ENCODE measurements at places on chromosomes 6 and 20.

GRCh38 chr20:7375905-7376304, 564.4 kb downstream of the HAO1 start:
- no peak for ATAC-seq

GRCh38 chr6:147000545-147001488, 203.4 kb upstream of the STXBP5 start:
- ATAC-seq, result no peak

GRCh38 chr6:100517106-100517505, 52.4 kb upstream of the SIM1 start:
- ATAC-seq, result no peak

- no peak for ATAC-seq
These were observed 57.6 kb downstream of the ADGRG6 start for GRCh38 chr6:142359271-142359960.

- ATAC-seq, result no peak
These were observed 51.1 kb upstream of the PREP start for GRCh38 chr6:105453968-105454367.

- no peak for ATAC-seq
These were observed 189.0 kb upstream of the PRDM1 start for GRCh38 chr6:105897131-105897530.

DNA sequence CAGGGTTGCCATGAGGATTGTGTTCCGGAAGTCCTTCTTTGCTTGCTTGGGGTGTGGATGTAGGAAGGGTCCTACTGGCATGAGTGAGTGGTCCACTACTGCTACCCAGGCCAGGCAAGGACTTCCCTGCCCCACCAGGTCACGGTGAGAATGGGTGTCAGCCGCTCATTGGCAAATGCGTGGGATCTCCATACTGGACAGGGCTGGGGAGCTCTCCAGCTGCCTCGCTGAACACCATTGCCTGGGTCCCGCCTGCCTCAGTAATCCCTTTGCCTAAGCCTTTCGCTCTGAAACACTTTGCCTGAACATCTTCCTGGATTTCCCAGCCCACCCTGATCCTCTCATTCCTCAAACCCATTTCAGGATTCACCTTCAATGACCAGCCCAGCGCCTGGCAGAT, 59.5 kb downstream of the CTCFL start:
- ATAC-seq, result no peak

DNA sequence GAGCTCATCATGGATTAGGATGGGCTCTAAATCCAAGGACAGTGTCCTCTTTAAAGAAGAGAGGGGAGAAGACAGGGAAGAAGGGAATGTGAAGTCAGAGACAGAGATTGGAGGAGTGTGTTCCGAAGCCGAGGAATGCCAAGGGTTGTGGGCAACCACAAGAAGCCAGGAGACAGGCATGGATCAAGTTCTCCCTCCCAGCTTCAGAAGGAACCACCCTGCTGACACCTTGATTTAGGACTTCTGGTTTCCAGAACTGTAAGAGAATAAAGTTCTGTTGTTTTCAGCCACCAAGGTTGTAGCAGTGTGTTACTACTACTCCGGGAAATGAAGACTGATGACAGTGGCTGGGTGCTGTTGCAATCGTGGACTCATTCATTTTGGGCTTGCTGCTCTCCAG, 120.1 kb downstream of the RPS12 start:
- no peak for ATAC-seq

GRCh38 chr20:36572701-36573102, 695 bp upstream of the TGIF2 start:
- peak; percentile 89 for ATAC-seq

- ATAC-seq, result no peak
These were observed 482.9 kb upstream of the EYS start for GRCh38 chr6:66189915-66190314.

DNA sequence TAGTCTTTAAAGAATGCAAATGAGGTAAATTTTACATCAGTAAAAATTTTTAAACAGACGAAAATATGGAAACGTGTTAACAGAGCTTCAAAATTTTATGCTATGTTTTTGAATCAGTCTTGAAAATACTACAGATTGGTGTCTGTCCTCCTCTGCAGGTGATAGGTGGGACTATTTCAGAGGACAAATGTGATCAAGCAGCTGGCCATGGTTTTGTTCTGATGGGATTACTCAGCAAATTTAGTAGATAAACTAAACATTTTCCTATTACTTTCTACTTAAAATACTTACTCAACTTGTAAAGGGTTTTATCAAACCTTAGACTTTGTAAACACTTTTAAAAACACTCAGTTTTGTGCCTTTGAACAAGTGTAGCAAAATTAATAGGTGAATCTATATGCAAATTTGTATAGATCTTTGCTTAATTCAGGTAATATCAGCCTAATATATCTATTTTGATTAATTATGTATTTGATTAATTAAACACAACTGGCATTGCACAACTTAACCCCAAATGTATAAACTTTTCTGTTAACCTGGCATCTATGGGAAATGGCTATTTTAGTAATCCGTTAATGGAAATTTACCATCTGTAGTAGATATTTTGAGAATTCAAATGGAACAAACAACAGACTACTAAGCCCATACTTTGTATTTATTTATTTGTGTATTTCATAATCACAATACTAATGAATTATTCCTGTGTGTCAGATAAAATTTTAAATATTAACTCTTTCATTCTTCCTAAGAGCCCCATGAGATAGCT, 22.5 kb downstream of the ADGRB3 start:
- ATAC-seq, result no peak

- ATAC-seq, result peak; percentile 18
These were observed at the start of gene MOXD1 for GRCh38 chr6:132400883-132401617. Gene MOXD1 (minus strand): TSS chr6:132401475. CDS start chr6:132401426, 49 bp downstream.

DNA sequence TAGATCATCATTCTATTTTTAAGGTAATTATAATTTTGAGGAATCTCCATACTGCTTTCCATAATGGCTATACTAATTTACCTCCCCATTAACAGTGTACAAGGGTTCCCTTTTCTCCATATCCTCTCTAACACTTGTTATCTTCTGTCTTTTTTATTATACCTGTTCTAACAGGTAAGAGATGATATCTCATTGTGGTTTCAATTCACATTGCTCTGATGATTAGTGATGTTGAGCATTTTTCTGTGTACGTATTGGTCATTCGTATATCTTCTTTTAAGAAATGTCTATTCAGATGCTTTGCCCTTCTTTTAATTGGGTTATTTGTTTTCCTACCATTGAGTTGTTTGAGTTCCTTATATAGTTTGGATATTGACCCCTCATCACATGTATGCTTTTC, 81.6 kb upstream of the SCAF8 start:
- ATAC-seq, result no peak

GRCh38 chr6:14425805-14426204, 308.2 kb downstream of the CD83 start:
- no peak for ATAC-seq

DNA sequence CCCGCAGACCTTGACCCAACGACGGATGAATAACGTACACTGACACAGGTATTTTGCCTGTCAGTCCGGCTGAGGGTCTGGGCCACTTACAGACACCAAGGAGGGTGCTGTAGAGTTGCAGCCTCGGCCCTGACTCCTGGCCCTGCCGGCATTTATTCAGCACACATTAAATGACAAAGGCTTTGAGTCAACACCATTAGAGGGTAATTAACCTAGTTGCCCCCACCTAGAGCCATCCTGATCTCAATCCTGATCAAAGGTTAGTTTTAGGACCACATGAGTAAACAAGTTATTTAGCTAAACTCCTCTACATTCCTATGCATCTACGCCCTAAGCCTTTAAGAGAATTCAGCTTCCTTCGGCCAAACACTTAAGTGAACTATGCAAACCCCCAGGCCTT, 11.9 kb upstream of the PM20D2 start:
- ATAC-seq, result no peak

GRCh38 chr6:97563529-97563928, 280.5 kb upstream of the MMS22L start:
- ATAC-seq, result no peak

- no peak for ATAC-seq
These were observed 4.9 kb downstream of the OLIG3 start for GRCh38 chr6:137489046-137490005.

GRCh38 chr6:41278699-41279405, 7.6 kb downstream of the TREM1 start:
- ATAC-seq, result peak; percentile 78

GRCh38 chr6:163416557-163417253, 2.2 kb downstream of the QKI start:
- no peak for ATAC-seq

- ATAC-seq, result no peak
These were observed 237.2 kb downstream of the TFAP2A start for GRCh38 chr6:10177704-10178103.

GRCh38 chr20:40980106-40980827, 48.4 kb upstream of the TOP1 start:
- peak; percentile 49 for ATAC-seq

GRCh38 chr6:100726666-100727065, 154.5 kb downstream of the ASCC3 start:
- ATAC-seq, result no peak

DNA sequence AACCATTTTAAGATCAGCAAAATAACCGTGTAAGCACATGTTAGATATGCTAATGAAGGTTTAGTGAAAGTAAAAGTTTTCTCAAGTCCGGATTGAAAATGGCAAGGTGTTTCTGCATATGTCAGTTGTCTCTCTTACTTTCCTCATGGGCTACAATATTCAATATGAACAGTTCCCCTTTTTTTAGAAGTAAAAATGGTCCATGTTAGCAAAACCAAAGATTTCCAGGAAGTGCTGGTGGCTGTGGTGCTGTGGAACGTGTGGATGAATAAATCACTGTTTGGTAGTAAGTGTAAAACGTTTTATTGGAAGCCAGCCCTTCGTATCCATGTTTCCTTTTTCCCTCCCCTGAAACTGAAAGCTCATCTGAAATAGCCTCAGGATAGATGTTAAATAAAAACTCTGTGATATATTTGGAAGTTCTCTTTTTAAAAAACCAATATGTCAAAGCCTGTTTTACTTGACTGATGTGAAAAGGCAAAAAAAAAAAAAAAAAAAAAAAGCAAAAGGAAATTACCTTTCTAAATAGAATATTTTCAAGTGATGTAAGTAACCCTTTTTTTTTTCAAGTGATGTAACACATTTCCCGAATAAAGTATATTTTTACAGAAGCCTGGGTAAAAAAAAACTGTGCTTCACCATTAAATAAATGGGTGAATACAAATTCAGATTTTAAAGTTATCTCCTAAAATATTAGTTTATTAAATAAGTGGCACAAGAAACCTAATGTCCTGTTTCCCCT, 41.9 kb downstream of the PLEKHG1 start:
- peak; percentile 30 for ATAC-seq

- ATAC-seq, result no peak
These were observed 81.2 kb upstream of the MAN1A1 start for GRCh38 chr6:119430805-119431204.

DNA sequence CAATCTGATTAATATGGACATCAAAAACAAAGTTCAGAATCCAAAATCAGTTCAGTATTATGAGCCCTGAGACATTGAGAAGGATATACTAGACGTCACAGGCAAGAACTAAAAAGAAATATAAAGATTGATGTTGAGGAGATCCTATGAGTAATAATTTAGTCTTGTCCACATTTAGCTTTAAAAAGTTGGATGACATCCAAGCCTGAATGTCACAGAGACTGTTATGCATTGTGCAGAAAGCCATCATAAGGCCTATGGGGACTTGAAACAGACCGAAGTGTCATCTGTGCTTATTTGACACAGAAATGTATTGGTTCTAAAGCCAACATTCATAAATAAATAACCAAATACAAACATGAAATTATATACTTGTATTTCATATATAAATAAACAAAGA, 581.8 kb upstream of the MMS22L start:
- no peak for ATAC-seq

GRCh38 chr20:62655282-62656196, 13.2 kb downstream of the SLCO4A1 start:
- ATAC-seq, result no peak

GRCh38 chr20:32958574-32958973, 45.7 kb downstream of the SUN5 start:
- no peak for ATAC-seq

- ATAC-seq, result no peak
These were observed 399.9 kb downstream of the TAF4 start for GRCh38 chr20:61665528-61666470.

DNA sequence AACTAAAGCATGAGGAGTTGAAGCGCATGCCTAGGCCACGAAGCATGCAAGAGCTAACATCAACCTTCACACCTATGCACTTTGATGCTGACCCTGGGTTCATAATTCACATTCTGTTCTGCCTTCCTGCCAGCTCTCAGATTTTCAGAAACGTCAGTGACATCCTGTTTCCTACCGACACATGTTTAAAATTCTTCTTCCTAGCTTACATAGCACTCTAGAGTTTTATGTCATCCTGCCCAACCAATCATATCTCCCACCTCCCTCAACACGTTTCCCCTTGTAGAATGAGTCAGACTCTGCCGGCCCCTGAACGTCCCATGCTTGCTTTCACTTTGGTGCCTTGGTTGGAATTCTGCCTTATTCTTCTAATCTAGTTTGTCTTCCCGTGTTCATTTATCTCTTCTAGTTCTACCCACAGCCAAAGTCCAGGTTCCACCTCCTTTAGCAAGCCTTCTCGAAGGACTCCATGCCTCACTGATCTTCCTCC, 97.2 kb upstream of the MAP7 start:
- ATAC-seq, result peak; percentile 94

GRCh38 chr20:35619196-35620095, 3.8 kb downstream of the SPAG4 start:
- peak; percentile 49 for ATAC-seq

- ATAC-seq, result peak; percentile 96
These were observed 121.0 kb downstream of the BCAS1 start for GRCh38 chr20:53949319-53949839.

DNA sequence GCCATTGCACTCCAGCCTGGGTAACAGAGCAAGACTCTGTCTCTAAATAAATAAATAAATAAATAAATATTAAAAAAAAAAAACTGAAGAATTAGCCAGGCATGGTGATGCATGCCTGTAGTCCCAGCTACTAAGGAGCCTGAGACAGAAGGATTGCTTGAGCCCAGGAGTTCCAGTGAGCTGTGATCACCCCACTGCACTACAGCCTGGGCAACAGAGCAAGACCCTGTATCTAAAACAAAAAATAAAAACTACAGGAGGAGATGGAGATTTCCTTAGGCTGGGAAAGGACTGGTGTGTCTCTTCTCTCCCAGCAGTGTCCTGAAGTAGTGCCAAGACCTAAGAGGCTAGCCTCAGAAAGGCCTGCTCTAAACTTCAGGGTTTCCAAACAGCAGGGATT, 8.1 kb upstream of the GTF3C6 start:
- no peak for ATAC-seq

All from activated CD4-positive, CD25-positive, alpha-beta regulatory T cell treated with anti-CD3 and anti-CD28 coated beads, Interleukin-2, amount 50 U/mL, for 24 hours (primary cell).